ENCODE measurements at places on chromosomes 5 and 9. TPM values are rescaled to one million over a fixed set of nuclear protein-coding genes. Genes with fewer than 3 reads are reported as not detected.

- no peak for DNase-seq
Measured at GRCh38 chr9:94920420-94921091, 194.1 kb downstream of the AOPEP start.

DNA sequence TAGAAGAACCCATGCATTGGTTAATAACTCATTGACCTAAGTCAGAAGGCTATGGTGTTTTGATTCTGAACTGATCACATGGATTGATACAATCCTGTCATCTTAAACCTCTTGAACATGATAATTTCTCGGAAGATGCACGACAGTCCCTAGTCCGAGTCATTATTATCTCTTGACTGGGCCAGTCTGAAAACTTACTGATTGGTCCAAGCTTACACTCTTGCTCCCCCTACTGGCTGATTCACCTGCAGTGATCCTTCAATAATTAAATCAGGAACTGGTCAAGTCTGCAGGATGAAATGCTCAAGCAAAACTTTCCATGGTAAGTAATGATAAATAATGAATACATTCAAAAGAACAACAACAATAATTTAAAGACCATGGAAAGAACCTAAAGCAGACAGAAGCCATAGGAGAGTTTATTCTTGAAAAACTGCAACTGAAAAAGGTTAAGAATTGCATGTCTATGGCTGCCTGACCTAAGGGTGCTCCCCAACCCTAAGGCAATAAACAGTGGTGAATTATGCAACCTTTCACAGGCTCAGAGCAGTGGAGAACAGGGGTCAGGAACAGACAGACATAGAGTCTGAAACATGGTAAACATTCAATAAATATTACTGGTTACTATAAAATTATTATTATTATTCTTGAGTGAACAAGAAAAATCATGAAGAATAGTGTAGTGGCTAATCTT lies 79.3 kb downstream of the BRINP1 start:
- DNase-seq, result peak; percentile 13

DNA sequence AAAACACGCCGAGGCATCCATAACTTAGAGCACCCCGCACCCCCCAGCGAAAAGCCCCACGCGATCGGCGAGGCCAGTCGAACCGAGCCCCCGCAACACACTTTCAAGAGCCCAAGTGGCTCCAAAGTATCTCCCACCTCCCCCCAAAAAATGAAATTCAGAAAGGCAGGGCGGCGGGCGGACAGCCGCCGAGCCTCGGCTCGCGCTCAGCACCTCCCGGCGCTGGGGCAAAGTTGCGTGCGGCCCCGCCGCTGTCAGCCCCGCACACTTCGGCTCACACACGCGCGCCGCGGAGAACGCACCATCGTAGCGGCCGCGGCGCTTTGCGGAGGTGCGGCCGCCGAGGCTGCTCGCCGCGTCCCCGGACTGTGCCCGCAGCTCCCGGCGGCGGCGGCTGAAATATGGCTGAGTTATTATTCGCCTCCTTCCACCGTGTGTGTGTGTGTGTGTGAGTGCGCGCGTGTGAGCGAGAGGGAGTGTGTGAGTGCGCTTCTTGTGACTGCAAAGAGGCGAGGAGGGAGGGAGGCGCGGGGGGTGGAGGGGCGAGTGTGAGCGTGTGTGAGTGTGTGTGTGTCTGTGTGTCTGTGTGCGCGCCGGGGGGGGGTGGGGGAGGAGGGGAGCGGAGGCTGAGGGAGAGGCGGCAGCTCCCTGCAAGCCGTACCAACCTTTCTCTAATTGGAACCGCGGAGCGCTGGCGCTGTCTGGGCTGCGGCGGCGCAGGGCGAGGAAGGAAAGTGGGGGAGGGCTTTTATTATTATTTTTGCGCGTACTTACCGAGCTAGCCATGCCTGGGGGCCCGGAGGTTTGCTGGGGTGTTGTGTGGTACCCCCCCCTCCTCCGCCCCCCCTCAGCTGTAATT lies 599 bp downstream of the MLLT3 start:
- peak; percentile 49 for DNase-seq

DNA sequence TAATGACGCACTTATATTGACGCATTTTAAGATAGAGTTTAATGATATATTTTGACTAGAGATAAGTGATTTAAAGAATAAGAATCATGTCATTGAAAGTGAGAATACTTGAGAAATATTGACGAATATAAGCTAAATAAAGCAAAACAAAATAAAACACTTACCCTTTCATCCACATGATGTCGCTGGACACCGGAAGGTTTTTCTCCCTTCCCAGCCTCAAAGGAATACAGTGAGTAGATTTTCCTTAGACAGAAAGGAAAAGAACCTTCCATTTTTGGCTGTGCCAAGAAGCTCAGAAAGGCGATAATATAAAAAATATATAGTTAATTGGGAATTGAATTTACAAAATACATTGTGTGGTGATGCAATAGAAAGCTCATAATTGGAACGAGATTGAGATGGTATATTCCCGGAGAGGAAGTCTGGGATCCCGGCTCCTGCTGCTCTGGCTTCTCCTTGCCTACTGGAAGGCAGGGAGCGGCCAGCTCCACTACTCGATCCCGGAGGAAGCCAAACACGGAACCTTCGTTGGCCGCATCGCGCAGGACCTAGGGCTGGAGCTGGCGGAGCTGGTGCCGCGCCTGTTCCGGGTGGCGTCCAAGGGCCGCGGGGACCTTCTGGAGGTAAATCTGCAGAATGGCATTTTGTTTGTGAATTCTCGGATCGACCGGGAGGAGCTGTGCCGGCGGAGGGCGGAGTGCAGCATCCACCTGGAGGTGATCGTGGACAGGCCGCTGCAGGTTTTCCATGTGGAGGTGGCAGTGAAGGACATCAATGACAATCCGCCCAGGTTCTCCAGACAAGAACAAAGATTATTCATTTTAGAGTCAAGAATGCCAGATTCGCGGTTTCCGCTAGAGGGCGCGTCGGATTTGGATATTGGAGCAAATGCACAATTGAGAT lies at the start of gene PCDHA5:
Gene PCDHA5, plus strand, starts transcription at position 239 of the 906 bp plus-strand sequence.
- DNase-seq, result no peak

- DNase-seq, result no peak
Measured at GRCh38 chr5:143403334-143403592, 223 bp downstream of the NR3C1 start.

DNA sequence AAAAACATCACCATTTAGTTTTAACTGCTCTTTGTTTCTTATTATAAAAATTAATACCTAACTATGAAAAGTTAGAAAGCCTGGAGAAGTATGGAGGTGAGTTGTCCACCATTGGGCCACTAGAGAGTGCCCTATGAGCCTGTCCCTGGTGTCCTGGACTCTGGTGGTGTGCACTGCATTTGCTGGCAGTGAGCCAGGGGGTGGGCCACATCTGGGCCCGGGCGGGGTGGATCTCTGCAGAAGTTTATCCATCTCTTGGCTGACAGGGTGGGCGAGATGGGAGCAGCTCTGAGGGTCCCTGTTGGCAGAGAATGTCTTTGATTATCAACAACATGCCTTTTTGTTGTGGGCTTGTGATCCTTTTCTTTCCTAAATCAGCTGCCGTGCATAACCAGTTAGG lies 8.2 kb downstream of the TENT4A start:
- DNase-seq, result no peak

DNA sequence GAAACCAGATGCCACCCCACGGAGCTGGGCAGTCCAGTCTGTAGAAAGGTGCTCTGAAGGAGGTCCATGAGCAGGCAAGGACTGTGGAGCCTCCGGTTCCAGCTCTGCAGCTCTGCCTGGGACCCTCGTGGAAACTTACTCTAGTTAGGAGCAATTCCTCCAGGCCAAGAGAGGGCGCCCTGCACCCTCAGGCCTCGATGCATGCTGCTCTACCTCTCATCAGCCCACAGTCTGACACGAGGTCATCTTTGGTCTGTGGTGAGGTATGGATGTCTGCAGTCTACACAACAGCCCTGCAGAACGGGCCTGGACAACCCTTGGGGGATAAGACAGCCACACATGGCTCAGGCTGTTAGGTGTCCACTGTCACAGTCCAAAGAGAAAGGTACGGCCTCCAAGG lies 50.6 kb upstream of the UBTD2 start:
- DNase-seq, result no peak

- DNase-seq, result no peak
Measured at GRCh38 chr5:134427540-134428041, 15.9 kb upstream of the CDKN2AIPNL start.

DNA sequence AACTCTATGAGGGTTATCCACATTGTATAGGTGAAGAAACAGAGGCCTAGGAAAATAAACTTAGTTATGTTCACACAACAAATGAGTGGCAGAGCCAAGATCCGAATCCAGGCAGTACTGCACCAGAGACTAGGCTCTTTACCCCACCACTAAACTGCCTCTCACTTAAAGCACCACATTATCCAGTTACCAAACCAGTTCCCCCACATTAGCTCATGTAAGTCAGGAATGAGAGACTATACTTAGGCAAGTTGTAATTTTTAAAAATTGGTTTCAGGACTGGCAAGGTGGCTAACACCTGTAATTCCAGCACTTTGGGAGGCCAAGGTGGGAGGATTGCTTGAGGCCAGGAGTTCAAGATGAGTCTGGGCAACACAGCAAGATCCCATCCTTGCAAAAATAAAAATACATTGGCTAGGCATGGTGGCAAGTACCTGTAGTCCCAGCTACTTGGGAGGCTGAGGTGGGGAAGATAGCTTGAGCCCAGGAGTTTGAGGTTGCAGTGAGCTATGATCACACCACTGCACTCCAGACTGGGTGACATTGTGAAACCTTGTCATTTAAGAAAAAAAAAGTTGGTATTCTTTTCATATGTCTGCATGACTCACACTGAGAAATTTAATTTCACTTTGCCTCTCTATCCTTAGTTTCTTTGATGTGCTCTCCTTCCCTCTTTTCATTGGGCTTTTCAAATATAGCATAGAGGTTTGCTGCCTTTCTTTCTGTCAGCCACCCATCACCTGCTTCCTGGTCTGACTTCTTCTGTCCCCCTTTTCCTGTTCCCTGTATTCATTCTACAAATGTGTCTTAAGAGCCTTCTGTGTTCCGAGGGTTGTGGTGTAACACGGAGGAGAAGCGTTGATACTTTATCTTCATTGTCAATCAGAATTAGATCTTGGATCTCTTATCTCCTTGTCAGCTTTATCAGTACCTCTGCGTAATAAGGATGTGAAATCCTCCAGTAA lies 64.7 kb downstream of the ERMP1 start:
- no peak for DNase-seq

- DNase-seq, result no peak
Measured at GRCh38 chr5:147413266-147413665, 96.6 kb downstream of the DPYSL3 start.

DNA sequence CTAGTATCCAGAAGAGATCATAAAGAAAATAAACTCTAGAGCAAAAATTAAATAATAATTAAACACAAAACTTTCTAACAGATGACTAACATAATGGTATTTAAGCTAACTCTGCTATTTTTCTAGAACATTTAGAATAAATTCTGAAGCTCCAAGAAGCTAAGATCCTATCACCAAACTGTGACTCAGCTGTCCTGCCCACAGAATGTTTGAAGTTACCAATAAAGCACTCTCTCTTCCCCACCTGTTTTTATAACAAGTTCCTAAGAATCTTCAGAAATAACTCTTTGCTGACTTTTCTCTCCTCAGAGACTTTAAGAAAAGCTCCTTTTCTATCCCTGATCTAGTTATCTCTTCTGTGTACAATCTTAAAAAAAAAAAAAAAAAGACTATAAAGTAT lies 6.0 kb upstream of the EFNA5 start:
- no peak for DNase-seq

DNA sequence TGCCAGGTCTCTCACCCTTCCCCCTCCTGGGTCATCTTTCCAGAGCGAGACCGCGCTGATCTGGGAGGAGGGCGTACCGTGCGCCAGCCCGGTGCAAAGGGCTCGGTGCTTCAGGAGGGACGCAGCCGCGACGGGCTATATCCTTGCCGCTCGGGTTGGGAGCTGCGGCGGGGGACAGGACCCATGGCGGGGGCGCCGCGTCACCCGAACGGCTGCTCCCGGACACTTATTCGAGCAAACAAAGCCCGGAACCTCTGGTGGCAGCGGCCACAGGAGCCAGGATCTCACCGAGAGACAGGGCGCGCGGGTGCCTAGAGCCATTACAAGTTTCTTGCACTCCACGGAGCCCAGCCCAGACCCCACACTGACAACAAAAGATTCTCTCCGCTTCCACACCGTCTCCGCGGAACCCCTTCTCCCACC lies 1.3 kb downstream of the SEMA6A start:
- DNase-seq, result no peak

- DNase-seq, result no peak
Measured at GRCh38 chr5:67806654-67807438, 408.7 kb upstream of the PIK3R1 start.

DNA sequence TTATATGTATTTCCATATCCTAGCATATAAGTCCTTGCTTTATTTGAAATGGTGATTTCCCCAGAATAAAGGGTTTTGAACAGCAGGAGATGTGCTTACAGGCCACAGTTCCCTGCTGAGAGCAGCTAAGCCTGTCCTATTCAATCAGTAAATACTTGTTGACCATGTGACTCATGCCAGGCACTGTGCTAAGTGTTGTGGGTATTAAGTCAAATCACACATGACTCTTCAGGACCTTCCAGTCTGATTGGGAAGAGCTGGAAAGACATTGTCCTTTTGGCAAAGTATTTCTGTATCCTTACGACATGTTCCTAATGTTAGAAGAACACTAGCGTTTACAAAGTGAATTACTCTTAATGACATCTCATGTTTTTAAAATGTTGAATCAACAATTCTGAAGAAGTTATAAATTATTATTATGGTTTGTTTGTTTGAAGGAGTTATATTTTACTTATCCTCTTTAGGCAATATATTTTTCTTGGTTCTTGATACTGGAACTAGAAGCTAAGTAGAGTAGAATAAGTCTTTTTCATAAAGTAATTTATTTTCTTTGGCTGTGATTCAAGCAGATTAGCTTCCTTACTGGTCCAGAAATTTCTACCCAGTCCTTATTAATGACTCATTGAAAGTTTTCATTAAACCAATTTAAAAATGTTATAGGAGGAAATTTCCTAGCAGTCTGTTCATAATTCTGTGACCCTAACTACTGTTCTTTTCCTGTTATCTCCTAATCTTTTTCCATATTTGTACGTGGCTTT lies 82.1 kb downstream of the GAPVD1 start:
- peak; percentile 32 for DNase-seq

- no peak for DNase-seq
Measured at GRCh38 chr9:27183701-27184100, 74.7 kb downstream of the TEK start.

GRCh38 chr9:11241779-11242178 lies 629.0 kb upstream of the PTPRD start:
- no peak for DNase-seq

- DNase-seq, result no peak
Measured at GRCh38 chr9:129607027-129607387, 13.9 kb downstream of the C9orf50 start.

JAKMIP2 gene
- total RNA-seq, result not detected

DCTN3 gene
- total RNA-seq, result 107 TPM

SOWAHA gene
- total RNA-seq, result not detected

ALAD gene
- 19.4 TPM for total RNA-seq

TMEM174 gene
- total RNA-seq, result 0.07 TPM

AK8 gene
- not detected for total RNA-seq

CTSL gene
- 178 TPM for total RNA-seq

ITGA2 gene
- total RNA-seq, result 107 TPM

PCDHA1 gene
- total RNA-seq, result not detected

TMEM252 gene
- total RNA-seq, result not detected

CSNK1A1 gene
- total RNA-seq, result 486 TPM

PTCH1 gene
- 2.1 TPM for total RNA-seq

IL7R gene
- 1.2 TPM for total RNA-seq

GPR107 gene
- total RNA-seq, result 62.2 TPM

All from pulmonary artery endothelial cell (primary cell).